ENCODE measurements at places on chromosomes 1 and 21.

DNA sequence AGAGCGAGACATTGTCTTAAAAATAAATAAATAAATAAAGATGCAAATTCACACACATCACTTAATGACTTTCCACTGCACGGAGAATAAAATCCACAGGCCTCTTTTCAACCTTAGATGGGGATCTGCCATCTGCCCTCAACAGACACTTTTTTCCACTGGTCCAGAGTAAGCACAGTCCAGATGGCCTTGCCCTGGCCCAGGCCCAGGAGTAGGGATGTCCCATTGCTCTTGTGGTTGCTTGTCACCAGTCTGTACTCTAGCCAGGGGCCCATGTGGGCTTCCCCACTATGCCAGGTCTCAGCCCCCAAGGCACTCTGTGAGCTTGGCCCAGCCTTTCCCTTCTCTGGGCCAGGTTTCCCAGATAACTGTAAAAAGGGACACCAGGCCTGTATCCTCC is 17.4 kb downstream of the PLOD1 start:
- DNase-seq = peak; percentile 21

GRCh38 chr1:25185409-25186160 is 46.7 kb downstream of the SYF2 start:
- no peak for DNase-seq

DNA sequence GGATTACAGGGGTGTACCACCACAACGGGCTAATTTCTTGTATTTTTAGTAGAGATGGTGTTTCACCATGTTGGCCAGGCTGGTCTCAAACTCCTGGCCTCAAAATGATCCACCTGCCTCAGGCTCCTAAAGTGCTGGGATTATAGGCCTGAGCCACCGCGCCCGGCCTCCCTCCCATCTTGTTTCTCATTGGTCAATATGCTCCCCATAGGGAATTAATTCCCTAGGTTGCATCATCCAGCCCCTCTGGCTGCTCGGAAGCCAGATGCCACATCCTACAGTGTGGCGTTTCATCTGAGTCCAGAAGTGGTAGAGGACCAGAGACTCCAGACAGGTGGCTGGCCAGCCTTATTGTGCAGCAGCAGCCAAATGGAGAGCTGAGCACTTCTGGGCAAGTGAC is 11.5 kb upstream of the VASH2 start:
- DNase-seq = no peak

DNA sequence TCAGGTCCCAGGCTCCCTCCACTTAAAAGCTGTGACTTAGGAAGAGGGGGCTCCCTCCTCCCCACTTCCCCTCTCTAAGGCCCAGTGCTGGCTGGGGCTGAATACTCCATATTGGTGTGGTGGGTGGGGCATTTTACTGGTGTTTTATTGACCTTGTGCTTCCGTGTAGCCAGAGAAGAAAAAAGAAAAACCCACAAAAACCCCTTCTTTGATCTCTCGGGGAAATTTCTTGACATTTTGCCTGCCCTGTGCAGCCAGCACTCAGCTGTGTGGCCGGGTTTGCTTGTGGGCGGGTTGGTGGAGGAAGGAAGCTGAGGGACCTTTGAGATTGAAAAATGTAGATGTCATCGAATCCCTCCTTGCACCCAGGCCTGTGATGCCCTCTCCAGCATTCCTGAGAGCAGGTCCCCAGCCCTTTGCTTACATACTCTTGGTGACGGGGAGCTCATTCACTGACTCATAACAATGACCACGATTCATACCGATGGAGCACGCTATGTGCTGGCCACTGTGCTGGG is 24.8 kb downstream of the TNFRSF8 start:
- no peak for DNase-seq

GRCh38 chr1:50822035-50822776 is 137.9 kb downstream of the FAF1 start:
- DNase-seq = no peak

- DNase-seq = peak; percentile 44
Measured at GRCh38 chr1:150233359-150234308, 2.3 kb downstream of the ANP32E start.

DNA sequence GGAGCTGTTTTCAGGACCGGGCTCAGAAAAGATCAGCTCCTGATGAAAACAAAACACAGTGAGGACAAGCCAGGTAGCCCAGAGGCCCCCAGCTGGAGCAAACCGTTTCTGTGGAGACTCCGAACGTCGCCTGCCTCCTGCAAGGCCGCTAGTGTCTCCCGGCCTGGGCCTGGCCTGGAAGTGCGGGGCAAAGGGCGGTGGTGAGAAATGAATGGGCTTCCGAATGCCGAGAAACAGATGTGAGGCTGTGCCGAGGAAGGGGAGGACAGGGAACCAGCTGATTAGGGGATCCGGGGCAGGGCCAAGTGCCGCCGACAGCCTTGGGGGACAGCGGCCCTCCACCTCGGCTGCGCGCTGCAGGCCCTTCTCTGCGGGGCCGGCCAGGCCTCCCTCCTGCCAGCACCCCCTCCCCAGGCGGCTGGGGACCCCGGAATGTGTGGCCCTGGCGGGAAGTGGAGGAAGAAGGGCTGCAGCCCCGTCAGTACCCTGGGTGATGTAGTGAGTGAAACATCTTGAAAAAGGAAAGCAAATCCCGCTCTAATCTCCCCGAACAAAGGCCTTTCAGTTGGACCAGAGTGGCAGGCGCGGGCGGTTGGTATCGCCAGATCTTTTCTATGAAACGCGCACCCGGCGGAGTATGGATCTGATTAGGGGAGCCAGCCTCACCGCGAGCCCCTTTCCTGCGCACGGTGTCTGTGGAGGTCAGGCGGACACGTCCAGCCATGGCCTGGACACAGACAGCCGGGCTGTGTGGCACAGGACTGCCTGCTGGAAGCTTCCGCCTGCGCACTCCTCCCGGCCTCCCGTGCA is 52.6 kb downstream of the PRDM16 start:
- DNase-seq = no peak

DNA sequence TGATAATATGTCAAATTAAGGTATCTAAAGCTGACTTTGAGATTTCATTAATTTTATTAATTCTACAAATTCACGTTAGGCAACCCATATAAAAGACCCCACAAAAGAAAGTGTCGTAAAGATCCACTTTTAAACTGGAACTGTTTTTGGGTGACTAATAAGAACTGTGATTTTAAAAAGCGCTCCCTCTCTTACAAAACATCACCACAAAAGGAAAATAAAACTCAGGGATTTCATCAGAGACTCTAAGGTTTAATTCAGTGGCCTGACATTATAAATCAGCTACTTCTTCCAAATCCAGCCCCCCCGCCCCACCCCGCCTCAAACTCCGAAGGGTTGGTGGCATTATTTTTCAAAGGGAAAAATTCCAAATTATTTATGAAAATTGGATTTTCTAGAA is 2.7 kb downstream of the COL24A1 start:
- DNase-seq = no peak

GRCh38 chr1:246182149-246182851 is 324.8 kb downstream of the SMYD3 start:
- no peak for DNase-seq

GRCh38 chr1:1073743-1074587 is at the start of gene RNF223:
Gene RNF223, minus strand, starts transcription at chr1:1074306. Its CDS starts 1,740 bp downstream, at chr1:1072566.
- DNase-seq = no peak

All from pons (tissue), 1 donor.